ENCODE measurements at places on chromosomes 5 and 9.
A peak's percentile ranks its signal among the peaks of the same experiment; 100 is the strongest.

GRCh38 chr5:173753307-173754168 lies 134.6 kb upstream of the CPEB4 start:
- no peak for DNase-seq

DNA sequence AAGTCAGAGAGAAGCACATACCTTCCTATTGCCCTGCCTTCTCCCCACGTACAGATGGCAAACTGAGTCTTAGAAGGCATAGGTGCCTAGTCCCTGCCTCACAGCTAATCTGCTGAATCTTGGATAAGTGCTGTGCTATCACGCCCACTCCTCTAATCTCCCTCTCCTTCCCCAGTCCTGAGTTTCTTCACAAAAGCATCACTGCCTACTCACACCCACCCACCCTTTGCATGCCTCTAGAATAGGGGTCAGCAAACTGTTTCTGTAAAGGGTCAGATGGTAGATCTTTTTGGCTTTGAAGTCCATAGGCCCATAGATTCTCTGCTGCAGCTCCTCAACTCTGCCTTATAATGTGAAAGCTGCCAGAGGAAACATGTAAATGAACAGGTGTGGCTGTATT lies 23.2 kb upstream of the JADE2 start:
- DNase-seq: no peak

DNA sequence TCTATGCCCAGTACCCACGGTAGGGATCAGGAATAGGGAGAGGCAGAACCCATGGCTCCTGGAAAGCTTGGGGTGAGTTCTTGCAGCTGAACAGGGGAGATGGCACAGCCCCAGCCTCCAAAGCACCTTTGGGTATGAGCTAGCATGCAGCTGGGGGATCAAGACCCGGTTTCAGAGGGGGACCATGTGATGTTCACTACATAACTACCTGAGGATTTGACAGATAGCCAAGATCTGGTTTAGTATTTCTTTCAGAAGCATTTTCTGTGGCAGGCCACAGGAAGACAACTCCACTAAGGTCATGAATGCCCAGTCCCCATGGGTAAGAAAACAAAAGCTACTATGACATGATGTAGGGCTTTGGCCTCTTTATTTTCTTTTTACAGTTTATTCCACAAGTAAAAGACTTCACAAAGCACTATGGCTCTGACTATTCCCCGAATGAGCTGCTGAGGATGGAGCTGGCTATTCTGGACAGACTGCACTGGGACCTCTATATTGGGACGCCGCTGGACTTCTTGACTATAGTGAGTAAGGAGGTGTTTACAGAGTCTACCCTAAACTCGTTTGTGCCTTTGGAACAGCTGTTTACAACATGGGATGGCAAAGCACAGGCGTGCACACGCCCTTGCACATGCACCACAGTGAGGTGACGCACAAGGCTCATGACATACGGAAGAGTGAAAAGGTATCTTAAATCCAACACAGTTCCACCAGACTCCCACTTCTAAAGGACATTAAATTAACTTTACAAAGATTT lies 3.4 kb downstream of the CCNI2 start:
- DNase-seq: no peak

GRCh38 chr9:5336688-5337087 lies 3.0 kb downstream of the RLN1 start:
- no peak for DNase-seq

DNA sequence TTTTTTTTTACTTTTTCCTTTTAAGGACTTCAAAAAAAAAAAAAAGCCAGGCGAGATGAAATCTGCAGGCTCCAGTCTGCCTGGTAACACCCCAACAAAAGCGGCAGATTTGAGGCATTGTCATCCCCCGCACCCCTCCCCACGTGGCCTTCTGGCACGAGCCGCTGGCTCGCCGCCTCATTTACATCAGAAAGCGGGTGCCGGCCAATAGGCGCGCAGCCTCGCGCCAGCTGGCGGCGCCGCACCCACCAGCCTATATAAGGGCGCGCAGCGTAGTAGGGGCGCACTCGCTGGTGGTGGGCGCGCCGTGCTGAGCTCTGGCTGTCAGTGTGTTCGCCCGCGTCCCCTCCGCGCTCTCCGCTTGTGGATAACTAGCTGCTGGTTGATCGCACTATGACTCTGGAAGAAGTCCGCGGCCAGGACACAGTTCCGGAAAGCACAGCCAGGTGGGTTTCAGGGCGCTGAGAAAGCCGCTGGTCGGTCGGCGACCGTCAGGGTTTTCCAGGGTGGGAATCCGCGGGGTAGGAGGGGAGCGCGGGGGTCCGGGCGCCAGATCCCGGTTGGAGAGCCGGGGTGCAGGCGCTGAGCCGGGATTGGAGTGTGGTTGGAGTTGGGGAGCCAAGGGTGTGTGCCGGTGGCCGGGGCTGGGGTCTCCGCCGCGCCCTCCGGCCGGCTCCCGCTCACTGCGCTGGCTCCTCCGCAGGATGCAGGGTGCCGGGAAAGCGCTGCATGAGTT lies at the start of gene GADD45G:
TSS of gene GADD45G (plus strand) at position 284 of the 736 bp plus-strand sequence. CDS start at position 394, 110 bp downstream.
- peak; percentile 85 for DNase-seq

DNA sequence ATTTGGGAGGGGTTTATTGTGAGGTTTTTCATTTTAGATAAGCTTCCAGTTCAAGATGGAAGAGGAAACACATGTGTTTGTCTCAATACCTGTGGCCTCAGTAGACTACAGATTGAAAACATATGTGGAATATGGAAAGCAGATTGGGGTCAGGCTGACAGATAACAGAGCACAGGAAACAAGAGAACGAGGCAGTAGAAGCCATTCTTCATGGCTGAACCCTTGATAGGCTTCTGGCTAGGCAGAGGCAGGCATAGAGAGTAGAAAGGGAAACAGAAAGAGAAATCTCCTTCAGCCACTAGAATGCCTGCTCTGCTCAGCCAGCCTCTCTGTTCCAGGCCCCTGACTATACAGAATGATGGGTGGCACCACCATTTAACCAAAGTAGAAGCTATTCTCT lies 152.5 kb downstream of the MUSK start:
- DNase-seq: no peak

- no peak for DNase-seq
Observed at GRCh38 chr5:132098621-132099020, 25.0 kb downstream of the CSF2 start.

- DNase-seq: no peak
Observed at GRCh38 chr5:99272576-99272975, 343.8 kb upstream of the CHD1 start.

- DNase-seq: no peak
Observed at GRCh38 chr9:100219347-100219746, 120.3 kb downstream of the INVS start.

DNA sequence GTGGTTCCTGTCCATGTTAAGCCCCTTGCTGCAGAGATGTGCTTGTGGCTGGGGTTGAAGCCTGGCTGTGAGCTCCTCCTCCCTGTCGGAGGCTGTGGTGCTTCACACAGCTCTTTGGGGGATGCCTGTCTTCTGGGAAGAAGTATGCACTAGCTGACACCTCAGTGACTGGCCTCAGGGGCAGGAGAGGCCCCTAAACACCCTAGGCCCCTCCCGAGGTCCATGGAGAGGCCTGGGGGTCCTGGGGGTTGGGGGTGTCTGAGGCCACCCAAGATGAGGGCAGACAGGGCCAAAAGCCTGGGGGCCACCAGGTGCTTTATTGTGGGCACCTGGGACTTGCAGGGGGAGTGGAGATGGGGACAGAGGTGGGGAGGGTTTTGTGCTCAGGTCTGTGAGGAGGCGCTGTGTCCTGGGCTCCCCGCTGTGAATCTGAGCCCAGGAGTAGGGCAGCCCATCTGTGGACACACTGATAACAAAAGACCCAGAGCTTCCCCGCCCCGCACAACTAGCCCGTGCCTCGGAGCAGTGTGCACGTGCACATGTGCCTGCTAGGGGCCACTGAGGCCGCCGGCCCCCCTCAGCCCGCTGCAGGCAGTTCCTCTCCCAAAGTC lies 92.0 kb downstream of the PHF2 start:
- no peak for DNase-seq

- no peak for DNase-seq
Observed at GRCh38 chr5:125112196-125112595, 365.8 kb upstream of the ZNF608 start.

GRCh38 chr9:108180541-108180940 lies 675.2 kb downstream of the ACTL7B start:
- DNase-seq: no peak

DNA sequence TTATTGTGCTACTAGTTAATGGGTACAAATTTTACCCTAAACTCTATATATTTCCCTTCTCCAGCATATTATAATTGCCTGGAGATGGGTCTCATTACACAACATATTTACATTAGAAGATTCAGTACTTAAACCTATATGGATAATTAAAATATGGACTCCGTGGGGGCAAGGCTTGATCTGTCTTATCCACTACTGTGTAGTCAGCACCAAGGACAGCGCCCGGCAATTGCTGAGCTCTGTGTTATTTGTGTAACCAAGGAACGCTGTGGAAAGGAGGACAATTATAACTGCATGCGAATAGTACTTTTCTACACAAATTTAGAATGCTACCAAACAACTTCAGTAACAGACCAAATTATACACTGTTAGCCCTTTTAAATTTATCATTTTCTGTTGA lies 77.7 kb downstream of the DNAH5 start:
- no peak for DNase-seq

DNA sequence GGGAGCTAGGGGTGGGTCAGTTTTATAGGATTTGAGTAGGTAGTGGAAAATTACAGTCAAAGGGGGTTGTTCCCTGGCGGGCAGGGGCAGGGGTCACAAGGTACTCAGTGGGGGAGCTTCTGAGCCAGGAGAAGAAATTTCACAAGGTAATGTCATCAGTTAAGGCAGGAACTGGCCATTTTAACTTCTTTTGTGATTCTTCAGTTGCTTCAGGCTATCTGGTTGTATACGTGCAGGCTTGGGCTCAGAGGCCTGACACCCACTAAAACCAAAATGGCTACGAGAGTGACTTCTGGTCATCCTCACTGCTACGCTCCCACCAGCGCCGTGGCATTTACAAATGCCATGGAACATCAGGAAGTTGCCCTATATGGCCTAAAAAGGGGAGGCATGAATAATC lies 20.7 kb upstream of the NXNL2 start:
- no peak for DNase-seq

DNA sequence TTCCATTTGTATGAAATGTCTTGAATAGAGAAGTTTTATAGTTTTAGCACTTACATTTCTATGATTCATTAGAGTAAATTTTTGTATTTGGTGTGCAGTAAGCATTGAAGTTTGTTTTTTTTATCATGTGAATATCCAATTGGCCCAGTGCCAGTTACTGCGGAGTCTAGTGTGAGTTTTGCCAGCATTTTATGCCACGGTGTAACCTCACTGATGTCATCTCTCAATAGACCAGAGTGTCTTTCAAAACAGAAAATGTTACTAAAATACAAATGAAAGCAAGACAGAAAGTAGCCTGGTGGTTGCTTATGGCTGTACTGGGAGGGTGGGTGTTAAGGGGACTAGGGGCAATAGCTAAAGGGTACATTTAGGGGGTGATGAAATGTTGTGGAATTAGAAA lies 62.8 kb downstream of the IPPK start:
- DNase-seq: no peak

- DNase-seq: no peak
Observed at GRCh38 chr5:31054453-31054852, 139.0 kb upstream of the CDH6 start.

GRCh38 chr9:78191931-78192330 lies 43.9 kb upstream of the CEP78 start:
- no peak for DNase-seq

GRCh38 chr9:2868883-2869282 lies 25.0 kb upstream of the PUM3 start:
- DNase-seq: no peak
